Stimulated activated CD4-positive, alpha-beta T cell treated with anti-CD3 and anti-CD28 coated beads, Interleukin-12 subunit alpha, Interleukin-12 subunit beta, amount 100 ng/mL, for 4 hours (primary cell): ENCODE measurements at places on chromosomes 16 and 17.

- DNase-seq = no peak
Observed at GRCh38 chr17:67105213-67105612, 60.9 kb downstream of the CACNG1 start.

DNA sequence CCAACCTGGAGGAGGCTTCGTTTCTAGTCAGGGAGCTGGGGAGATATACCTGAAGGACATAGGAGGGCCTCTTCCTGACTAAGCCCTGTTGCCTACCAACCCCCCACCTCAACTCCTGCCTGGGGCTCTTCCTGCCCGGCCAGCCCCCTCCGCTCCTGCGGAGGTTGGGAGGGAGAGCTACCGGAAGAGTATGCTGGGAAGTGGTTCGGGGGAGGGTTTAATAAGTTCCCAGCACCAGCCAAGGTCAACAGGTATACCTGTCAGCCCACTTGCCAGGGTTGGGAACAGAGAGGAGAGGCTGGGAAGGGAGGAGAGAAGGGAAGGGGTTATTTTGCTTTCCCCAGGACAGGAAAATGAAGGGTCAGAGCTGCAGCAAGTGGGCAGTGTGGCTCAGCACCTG is 4.7 kb downstream of the PPP1R1B start:
- DNase-seq = no peak

- DNase-seq = peak; percentile 24
Observed at GRCh38 chr17:3890082-3890877, 2.6 kb downstream of the CAMKK1 start.

GRCh38 chr17:66971264-66971663 is 6.8 kb downstream of the CACNG4 start:
- no peak for DNase-seq

DNA sequence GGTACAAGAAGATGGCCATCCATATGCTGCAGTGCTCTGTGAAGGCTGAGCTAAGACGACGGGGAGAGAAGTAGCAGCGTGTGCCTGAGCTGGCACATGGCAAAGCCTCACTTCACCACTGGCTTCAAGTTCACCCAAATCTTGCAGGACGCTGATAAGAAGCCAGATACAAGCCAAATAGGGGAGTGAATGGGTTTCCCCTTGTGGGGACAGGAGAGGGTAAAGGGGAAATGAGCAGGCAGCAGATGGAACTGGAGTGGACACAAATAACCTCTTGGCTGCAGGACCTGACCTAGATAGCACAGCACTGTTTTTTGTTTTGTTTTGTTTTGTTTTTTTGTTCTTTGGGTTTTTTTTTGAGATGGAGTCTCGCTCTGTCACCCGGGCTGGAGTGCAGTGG is 21.0 kb upstream of the PITPNA start:
- DNase-seq = no peak

- no peak for DNase-seq
Observed at GRCh38 chr16:3641801-3642396, 12.6 kb upstream of the DNASE1 start.

GRCh38 chr16:55703003-55704001 is 47.5 kb downstream of the SLC6A2 start:
- DNase-seq = no peak

DNA sequence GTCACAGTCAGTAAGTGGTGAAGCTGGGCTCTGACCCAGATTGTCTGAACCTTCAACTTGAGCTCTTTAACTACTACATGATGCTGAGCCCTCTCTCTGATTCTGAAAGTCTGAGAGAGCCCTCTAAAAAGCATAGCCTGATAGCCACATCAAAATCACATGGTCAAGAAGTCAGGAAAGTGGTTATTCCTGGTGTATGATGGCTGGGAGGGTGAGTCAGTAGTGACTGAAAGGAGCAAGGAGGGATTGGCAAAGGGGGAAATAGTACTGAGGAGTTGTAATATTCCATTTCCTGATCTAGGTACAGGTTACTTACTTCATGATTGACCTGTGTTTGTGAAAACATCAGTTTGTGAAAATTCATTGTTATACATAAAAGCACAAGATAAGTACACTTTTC is 89.1 kb downstream of the SSH2 start:
- DNase-seq = no peak
